Tibial artery (tissue), 4 donors: ENCODE measurements at places on chromosomes 6 and 20.

DNA sequence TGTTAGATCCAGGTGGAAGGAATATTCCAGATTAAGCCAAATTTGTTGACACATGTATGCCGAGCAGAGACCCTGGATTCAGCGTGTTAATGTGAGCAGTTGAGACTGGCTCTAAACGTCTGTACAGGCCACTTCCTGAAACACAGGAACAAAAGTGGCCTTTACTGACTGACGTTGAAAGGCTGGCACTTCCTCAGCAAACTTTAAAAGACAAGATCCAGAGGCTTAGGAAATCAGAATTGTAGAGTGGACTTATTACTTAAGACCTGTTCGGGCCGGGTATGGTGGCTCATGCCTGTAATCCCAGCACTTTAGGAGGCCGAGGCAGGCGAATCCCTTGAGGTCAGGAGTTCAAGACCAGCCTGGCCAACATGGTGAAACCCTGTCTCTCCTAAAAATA lies 125.7 kb upstream of the ARID1B start:
- no peak for DNase-seq

GRCh38 chr6:70680396-70680795 lies 12.7 kb downstream of the SMAP1 start:
- no peak for DNase-seq

GRCh38 chr6:21033575-21034026 lies 499.3 kb downstream of the CDKAL1 start:
- DNase-seq, result no peak

- DNase-seq, result no peak
Measured at GRCh38 chr20:22974354-22974753, 60.8 kb upstream of the SSTR4 start.

DNA sequence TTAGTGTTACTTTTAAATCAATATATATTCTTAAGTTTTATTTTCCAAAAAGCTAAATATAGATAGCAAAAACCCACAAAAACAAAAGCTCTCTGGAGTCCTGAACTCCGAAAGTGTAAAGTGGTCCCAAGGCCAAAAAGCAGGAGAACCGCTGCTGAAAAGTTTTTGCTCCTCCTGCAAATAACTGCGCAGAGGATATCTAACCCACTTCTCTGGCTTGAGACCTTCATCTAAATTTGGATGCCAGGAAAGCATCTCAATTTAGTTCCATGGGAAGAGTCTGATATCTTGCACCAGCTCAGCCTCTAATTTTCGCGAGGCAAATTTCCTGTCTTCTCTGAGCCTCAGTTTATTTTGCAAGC lies 523 bp downstream of the MRPS10 start:
- DNase-seq, result no peak

GRCh38 chr6:148565930-148566663 lies 180.7 kb upstream of the UST start:
- DNase-seq, result peak; percentile 80

GRCh38 chr20:43028470-43028869 lies 161.2 kb downstream of the PTPRT start:
- no peak for DNase-seq

DNA sequence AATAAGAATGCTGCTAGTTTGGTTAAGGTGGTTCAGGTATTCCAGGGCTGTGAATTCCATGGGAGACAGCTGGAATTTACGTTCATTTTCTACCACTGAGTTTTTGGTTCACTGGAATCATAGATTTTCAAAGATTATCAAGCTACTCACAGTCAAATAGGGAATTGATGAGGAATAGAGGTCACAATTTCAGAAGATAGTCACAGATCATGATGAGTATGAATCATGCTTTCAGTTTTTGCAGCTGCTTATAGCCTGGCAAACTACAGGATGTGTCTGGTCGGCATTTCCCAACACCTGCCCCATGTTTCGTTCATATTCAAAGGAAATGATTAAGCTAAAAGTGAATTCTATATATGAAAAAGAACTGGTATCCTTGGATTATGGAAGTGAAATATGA lies 58.7 kb downstream of the BCKDHB start:
- no peak for DNase-seq

DNA sequence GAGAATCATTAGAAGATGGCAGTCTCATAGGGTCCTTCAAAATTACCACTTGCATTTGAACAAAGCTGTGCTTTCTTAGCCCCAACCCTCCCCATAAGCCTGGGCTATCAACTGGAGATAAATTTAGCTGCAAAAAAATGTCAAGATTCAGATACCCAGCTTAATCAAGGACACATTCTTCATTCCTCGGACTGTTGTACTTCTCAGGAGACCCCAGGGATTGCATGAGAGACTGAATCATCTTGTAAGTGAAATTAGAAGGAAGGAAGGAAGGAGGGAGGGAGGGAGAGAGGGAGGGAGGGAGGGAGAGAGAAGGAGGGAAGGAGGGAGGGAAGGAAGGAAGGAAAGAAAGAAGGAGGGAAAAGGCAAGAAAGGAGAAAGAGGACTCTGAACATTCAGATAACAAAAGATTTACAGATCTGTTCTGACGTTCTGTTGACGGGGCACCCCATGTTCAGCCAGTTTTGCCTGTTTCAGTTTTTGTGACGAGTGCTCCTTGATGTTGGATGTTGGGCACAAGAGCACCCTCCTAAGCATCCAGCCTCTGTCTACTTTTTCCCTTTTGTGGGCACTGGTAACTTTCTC lies 498.7 kb downstream of the PREX1 start:
- DNase-seq, result no peak

DNA sequence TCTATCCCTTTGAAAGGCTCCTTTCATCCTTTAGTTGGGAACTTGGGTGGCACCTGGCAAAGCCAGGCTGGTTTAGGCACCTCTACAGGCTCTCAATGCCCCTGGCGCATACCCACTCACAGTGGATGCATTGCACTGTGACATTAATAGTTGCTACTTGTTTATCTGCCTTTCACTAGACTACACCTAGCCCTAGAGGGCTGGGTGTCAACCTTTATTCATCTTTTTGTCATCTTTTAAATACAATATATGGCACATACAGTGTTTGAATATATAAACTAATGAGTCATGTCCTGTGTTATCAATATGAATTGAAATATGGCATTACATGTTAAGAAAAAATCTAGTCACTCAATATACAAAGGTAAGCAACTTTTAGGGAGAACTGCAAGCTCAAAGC lies 120.0 kb upstream of the BCLAF1 start:
- DNase-seq, result no peak

- no peak for DNase-seq
Measured at GRCh38 chr6:39808346-39808745, 16.2 kb downstream of the DAAM2 start.

DNA sequence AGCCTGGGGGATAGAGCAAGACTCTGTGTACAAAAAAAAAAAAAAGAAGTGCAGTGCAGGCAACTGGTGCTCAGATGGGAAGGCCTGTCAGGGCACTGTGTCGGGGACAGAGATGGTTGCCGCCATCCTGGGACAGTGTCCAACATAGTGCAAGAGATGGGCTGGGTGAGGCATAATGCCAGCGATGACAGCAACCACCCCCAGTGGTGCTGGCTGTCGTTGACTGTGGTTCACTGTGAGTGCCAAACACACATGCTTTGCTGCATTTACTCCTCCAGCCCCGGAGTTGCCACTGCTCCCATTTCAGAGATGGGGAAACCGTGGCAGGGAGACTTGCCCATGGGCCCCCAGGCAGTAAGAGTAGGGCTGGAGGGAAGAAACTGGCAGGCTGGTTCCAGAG lies 5.2 kb upstream of the C20orf203 start:
- no peak for DNase-seq

GRCh38 chr20:49435639-49436038 lies 46.8 kb downstream of the KCNB1 start:
- no peak for DNase-seq

GRCh38 chr6:127092466-127092865 lies 26.0 kb upstream of the RSPO3 start:
- DNase-seq, result no peak

GRCh38 chr20:18849131-18849530 lies 35.5 kb downstream of the SCP2D1 start:
- DNase-seq, result no peak

DNA sequence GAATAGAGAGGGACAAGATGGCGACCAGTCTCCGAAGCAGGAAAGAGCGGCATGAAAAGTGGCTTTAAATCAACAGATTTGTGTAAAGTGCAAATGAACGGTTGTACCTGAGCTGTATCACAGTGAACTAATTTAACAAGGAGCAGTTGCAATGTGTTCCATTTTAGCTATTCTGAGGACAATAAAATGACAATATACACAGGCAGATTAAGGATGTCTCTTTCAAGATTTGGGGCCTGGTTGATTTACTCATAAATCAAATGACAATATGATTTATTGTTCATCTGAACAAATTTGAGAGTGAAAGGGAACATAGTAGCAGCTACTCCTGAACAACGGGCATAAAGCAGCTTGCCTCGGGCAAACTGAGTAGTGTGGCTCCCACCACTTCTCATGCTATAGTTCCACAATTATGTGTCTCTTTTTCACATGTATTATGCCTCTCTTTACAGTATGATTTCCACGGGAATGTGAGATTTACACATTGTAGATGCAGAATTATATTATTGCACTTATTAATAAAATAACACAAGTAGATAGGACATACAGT lies 204.1 kb upstream of the AGPAT4 start:
- no peak for DNase-seq

- DNase-seq, result no peak
Measured at GRCh38 chr20:3966571-3966970, 48.8 kb downstream of the RNF24 start.

DNA sequence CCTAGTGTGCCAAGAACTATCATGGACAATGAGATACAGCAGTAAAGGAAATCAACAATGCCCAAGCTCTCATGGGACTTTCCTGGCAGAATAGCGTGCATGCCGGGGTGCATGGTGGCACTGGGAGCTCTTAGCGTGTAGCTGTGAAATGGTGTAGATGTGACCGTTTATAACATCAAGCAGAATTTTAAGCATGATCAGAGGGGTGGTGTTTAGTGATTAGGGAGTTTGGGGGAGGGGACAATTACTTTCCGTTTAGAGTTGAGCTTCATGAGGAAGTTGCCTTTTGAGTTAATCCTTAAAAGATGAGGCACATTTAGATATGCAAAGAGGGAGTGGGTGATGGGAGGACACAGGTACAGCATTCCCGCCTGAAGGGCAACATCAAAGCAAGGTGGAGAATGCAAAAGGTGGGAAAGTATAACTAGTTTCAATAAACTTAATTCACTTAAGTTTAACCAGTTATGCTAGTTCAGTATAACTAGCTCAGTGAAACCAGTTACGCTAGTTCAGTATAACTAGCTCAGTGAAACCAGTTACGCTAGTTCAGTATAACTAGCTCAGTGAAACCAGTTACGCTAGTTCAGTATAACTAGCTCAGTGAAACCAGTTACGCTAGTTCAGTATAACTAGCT lies 661.6 kb downstream of the QKI start:
- DNase-seq, result no peak

- DNase-seq, result no peak
Measured at GRCh38 chr6:5898563-5898962, 108.2 kb downstream of the NRN1 start.

GRCh38 chr20:728256-728944 lies 39.9 kb downstream of the SLC52A3 start:
- DNase-seq, result no peak

GRCh38 chr6:79269877-79270276 lies 35.4 kb upstream of the HMGN3 start:
- peak; percentile 34 for DNase-seq

DNA sequence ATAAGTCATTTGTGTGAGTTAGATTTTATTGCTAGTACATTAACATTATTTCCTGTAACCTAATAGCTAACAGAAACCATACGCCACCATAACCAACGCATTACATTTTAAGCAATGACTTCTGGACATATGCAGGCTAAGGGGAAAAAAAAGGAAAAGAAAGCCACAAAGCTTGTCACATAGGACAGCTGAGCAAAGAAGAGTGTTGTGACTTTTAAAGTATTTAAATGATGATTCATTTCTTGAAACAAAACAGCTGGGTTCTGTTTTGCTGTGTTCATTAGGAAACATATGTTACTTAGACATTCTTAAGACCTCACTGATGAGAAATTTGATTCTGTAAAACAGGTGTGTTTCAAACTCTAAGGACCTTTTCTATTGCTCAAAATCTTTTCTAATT lies 171.4 kb downstream of the COL9A1 start:
- DNase-seq, result no peak

GRCh38 chr20:25059866-25060465 lies 2.0 kb upstream of the ACSS1 start:
- DNase-seq, result peak; percentile 57

GRCh38 chr6:81298751-81299150 lies 453.7 kb downstream of the TENT5A start:
- DNase-seq, result no peak

DNA sequence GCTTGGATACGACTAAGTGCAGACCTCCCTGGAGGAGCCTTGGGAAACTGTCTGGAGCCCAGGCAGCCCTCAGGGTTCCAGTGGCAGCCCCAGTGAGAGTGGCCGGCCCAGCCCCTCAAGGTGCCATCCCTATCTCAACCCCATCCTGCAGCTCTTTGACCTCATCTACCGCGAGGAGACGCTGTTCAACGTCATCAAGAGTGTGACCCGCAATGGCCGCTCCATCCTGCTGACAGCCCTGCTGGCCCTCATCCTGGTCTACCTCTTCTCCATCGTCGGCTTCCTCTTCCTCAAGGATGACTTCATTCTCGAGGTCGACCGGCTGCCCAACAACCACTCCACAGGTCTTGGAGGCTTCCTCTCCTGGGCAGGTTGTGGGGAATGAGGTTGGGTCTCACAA lies 20.7 kb downstream of the UQCC2 start:
- no peak for DNase-seq

- no peak for DNase-seq
Measured at GRCh38 chr6:47379328-47379727, 69.6 kb upstream of the TNFRSF21 start.

GRCh38 chr20:43691928-43692524 lies 25.1 kb downstream of the MYBL2 start:
- no peak for DNase-seq

- no peak for DNase-seq
Measured at GRCh38 chr6:151370509-151371078, 20.8 kb downstream of the ZBTB2 start.

DNA sequence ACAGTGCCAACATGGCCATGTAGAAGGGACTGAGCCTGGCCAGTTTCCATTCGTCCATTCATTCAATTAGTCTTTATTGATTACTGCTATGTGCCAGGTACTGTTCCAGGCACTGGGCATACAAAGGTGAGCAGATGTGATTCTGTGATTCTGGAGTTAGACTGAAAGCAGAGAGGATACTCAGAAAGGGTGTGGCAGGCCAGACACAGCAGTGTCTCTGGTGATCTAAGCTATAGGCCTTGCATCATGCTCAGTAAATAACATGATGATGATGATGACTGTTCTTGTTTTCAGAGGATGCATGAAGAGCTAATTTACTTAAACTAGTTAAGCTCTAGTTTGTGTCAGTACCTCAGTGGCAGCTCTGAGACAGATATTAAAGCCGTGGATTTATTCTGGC lies 31.4 kb upstream of the FUCA2 start:
- no peak for DNase-seq
